NCI-H1694 treated with DMSO at 0.1 percent for 48 hours (cell line): ENCODE measurements at places on chromosomes 2 and 18.

- no peak for DNase-seq
Observed at GRCh38 chr2:162300266-162300665, 18.2 kb downstream of the IFIH1 start.

DNA sequence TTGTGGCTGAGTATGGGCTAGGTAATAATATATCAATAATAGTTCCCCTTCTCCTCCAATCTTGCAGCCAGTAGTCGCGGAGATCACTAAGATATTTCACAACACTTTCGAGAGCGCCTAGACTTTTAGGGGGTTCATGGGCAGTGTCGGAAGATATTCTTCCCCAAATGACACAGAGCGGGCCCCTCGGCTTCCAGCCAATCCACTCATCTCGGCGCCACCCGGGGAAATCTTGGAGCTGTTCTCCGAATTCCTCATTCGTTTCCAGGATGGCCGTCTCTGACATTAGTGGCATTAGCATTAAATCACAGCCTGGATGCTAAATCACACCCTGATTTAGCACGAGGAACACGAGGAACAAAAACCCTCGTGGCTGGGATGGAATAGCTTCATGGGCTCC lies 437.7 kb downstream of the ZNF516 start:
- DNase-seq: no peak

DNA sequence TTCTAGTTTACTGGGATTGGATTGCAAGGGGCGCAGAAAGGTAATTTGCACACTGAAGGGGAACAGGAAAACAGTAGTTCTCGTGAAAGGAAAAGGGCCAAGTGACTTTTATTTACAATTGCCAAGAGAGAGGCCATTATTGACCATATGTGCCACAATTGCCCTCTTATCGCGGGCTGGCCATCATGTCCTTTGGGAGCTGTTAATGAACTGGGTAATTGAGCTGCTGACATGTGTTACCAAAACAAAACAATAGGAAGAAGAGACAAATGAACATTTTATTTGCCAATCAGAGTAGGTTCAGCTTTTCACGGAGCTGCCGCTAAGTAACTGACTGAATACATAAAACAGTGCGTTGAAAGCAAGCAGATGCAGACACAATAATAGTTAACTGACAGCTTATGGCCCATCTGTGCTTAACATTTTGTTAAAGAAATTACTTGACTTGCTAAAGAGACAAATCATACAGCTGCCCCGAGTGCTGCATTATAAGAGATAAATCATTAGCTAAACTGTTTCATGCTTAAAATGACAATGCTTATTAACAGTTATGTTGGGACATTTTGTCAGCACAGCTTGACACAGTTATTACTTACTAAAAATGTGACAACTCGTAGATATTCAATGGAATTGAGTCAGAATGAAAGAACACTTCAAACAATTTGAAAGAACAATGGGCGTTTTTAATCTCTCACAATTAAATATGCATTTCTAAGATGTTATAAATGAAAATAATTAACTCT lies 57.5 kb downstream of the PAX3 start:
- DNase-seq: peak; percentile 94

GRCh38 chr18:35511428-35511827 lies 13.7 kb upstream of the INO80C start:
- DNase-seq: no peak

DNA sequence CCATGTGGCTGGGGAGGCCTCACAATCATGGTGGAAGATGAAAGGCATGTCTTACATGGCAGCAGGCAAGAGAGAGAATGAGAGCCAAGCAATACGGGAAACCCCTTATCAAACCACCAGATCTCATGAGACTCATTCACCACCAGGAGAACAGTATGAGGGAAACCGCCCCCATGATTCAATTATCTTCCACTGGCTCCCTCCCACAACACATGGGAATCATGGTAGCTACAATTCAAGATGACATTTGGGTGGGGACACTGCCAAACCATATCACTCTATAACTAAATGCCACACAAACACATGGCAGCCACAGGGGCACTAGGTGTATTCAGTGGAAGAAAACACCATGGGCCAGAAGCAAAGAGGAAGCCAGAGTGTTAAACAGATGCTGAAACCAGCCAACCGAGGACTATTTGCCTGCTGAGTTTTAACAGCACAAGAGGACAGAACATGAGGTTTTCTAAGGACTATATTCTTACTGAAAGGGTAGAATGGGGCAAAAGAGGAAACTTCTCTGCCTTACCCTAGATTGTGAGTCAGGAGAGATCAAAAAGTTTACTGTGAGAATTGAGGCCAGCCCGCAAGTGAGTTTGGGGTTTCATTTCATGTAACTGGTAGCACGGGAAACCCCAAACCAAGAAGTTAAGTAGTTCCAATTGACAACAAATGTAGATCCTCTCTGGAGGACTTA lies 49.2 kb downstream of the SIGLEC15 start:
- DNase-seq: no peak

- DNase-seq: no peak
Observed at GRCh38 chr2:234725528-234726264, 226.1 kb upstream of the SH3BP4 start.
